ENCODE measurements at places on chromosomes 3 and 15.
A peak's percentile ranks its signal among the peaks of the same experiment; 100 is the strongest.

DNA sequence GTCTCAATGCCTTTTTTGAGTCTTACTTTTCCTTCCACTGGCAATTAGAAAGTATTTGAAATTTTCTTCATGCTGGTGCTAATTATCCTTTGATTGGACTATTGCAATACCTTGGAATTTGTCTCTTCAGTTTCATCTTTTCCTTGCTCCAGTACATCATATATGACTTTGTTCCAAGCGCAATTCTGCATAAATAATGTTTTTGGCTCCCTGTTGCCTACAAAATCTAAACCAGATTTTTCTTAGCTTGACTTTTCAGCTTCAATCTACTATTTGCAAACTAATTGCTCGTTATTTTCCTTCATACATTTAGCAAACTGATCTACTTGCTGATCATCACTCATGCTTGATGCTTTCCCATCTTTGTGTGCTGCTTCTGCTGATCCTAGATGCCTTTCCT is 230.8 kb upstream of the GPR149 start:
- DNase-seq, result no peak

- DNase-seq, result peak; percentile 29
These were observed 15.7 kb downstream of the KCNAB1 start for GRCh38 chr3:156135921-156136638.

- peak; percentile 52 for DNase-seq
These were observed 130.7 kb downstream of the EBLN2 start for GRCh38 chr3:73192036-73192738.

DNA sequence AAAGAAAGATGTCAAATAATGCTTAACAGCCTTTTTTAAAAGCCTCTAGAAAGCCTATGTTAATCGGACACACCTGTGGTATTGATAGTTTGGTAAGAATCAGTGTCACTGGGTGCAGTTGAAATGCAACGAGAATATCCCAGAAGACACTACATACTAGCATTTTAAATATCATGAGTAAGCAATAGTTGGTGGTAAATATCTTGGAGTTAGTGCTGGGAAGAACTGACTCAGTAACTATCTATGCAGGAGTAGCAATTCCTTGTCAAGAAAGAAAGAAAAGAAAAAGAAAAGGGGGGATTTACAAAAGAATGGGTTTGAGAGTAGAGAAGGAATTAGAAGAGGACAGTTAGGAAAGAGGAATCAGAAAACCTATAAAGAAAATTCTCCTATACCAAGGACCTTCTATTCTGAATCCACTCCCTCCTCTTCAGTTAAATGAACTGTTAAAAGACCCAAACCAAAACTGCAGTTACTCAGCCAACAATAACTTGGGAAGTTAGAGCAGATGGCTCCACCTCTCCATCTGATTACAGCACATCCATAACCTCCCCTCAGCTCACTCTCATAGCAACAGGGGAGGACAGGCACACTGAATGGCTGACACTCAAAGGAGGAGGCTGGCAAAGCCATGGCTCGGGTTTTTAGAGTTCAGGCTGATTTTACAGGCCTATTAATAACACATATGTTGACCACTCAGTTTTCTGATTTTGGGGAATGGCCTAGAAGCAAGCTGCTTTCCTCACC is 207.6 kb upstream of the MDFIC2 start:
- DNase-seq, result no peak

- no peak for DNase-seq
These were observed 30.9 kb downstream of the PML start for GRCh38 chr15:74025436-74025835.

DNA sequence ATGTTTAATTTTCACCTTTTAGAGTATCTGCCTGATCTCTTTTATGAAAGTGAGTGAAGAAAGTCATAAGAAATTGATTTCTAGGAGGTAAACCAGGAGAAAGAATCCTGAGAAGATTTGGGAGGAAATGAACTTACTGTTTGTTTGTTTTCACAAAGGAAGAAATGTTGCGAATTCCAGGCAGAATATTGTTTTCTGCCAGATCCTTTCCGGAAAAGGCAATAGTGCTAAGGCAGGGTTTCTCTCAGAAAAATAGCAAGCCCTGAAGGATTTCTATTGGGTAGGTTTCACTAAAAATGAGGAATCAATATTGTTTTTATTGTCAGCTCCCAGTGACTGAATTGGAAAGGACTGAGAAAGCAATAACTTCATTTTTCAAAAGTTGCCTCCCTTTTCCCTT is 85.7 kb upstream of the TGFBR2 start:
- DNase-seq, result no peak

DNA sequence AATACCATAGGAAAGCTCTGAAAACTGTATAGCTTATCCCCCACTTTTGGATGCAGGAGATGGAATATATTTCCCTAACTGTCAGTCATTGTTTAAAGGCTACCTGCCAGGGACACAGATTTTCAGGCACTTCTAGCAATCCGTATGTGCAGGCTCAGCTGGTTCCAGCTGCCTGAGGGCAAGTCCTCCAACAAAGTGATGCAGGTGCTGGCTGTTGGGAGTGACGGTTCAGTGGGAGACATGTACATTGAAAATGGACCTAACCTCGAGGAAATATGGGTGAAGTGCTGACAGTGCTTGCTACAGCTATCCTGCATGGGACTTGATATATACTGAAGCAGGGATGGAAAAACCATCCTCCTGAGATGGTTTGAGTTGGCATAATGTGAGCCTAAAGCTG is 153.1 kb upstream of the GAP43 start:
- DNase-seq, result no peak

- no peak for DNase-seq
These were observed 304.4 kb downstream of the FGF12 start for GRCh38 chr3:192422997-192423342.

- no peak for DNase-seq
These were observed 60.1 kb downstream of the RASGRF1 start for GRCh38 chr15:79030470-79030869.

DNA sequence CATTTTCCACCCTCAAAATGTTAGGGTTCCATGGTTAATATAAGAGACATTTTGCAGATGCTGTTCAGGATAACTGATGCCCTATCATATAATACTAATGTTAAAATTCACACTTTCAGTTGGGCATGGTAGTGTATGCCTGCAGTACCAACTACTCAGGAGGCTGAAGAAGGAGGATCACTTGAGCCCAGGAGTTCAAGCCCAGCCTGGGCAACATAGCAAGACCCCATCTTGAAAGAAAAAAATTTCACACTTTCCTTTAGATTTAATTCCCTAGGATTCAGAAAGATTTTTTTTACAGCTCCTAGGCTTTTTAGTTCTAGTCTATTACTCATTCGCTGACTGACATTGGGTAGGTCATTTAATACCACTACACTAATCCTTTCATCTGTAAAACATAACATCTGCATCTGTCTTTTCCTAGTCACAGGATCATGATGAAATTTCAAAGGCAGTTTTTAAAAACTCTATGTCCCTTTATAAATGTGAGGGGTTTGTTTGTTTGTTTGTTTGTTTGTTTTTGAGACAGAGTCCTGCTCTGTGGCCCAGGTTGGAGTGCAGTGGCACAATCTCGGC is 103.7 kb downstream of the MYO5A start:
- no peak for DNase-seq

DNA sequence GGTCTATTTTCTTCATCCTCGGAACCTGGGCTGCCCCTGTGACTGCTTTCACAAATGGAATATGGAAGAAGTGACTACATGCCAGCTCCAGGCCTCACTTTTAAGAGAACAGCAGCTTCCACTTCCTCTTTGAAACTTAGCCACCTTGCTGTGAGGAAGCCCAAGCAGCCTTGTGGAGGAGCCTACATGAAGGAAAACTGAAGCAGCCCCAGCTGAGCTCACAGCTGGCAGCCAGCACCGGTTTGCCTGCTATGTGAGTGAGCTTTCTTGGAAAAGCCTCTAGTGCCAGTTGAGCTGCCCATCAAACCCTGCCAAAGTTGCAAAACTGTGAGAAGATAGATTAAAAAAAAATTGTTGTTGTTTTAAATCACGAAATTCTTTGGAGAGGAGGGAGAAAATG is 498.0 kb upstream of the PROK2 start:
- DNase-seq, result no peak

GRCh38 chr15:70357453-70357852 is 259.7 kb upstream of the TLE3 start:
- no peak for DNase-seq

- DNase-seq, result no peak
These were observed 26.9 kb upstream of the MYO1E start for GRCh38 chr15:59399465-59400102.

GRCh38 chr3:32502946-32503286 is 264 bp upstream of the CMTM6 start:
- no peak for DNase-seq

GRCh38 chr3:133572158-133573053 is 1.1 kb upstream of the CDV3 start:
- no peak for DNase-seq

- no peak for DNase-seq
These were observed 361.2 kb downstream of the DIPK2A start for GRCh38 chr3:144332868-144333267.

DNA sequence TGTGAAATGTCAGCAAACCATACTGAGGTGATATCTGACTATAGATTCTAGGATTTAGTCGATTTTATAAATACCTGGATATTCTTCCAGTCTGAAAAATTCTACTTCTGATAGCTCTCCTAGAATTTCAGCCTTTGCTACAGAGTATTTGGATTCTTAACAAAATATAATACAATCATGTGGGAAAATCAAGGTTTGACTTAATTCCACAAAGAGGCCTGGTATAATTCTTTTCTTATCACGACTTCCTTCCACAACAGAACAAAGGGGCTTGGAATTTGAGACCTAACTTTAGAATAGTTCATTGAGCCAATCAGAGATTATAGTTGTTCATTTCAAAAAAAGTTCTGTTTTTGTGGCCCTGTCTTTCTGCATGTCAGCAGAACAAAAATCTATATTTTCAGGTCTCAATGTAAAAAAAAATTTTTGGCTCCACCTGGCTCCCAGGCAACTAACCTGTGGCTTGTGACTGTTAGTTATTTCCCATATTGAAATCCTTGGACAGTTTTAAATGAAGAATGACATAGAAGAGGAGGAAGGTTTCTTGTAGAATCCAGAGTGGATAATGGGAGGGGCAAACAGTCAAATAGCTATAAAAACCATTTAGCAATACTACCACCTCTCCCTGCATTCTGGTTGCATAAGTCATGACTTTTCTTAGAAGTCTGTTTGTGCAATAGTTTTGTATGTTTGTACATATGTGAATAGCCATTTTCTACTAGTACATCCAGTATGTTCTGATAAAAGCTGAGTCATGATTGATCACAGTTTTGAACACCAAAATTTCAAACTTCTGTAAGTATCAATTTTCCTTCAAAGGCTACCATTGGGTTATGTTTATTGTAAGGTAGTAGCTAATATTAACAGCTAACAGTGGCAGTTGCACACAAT is 4.0 kb downstream of the TM4SF1 start:
- no peak for DNase-seq

- no peak for DNase-seq
These were observed 19.8 kb upstream of the PFN2 start for GRCh38 chr3:149990423-149990948.

- DNase-seq, result no peak
These were observed 7.5 kb upstream of the ALCAM start for GRCh38 chr3:105359098-105359762.

GRCh38 chr3:124557433-124558232 is 172.6 kb upstream of the UMPS start:
- DNase-seq, result no peak

DNA sequence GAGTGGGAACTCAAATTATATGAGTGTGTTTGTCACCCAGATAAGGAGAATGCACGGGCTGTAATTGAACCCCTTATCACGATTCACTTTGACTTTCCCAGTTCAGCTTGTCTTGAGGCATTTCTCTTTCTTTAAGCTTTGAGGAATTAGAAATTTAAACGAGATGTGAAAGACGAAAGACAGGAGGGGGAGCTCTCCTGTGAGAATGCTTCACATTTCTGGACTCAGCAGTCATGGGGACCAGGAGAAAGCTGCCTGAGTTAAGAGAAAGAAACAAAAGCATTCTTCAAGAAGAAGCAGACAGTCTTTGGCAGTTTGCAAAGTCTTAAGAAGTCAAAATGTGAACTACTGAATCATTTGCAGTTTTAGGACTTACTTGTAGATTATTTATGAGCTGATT is 205.6 kb downstream of the NECTIN3 start:
- DNase-seq, result no peak

DNA sequence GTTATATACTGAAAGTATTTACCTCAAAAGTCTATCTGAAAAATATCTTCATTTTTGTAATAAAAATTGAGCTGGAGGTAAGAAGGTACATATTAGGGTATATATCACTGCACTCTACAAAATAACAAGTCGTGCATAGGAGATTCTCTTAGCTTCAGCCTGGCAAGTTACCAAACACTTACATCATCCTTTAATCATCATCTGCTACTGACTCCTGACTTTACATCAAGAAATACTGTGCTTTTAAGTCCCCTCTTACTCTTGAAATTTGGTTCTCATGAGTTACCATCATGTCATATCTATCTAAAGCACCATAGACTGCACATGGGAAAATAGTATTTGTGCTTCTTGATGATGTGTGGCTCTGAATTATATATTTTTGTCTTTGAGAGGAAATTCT is 50.8 kb downstream of the LYSMD4 start:
- DNase-seq, result no peak

DNA sequence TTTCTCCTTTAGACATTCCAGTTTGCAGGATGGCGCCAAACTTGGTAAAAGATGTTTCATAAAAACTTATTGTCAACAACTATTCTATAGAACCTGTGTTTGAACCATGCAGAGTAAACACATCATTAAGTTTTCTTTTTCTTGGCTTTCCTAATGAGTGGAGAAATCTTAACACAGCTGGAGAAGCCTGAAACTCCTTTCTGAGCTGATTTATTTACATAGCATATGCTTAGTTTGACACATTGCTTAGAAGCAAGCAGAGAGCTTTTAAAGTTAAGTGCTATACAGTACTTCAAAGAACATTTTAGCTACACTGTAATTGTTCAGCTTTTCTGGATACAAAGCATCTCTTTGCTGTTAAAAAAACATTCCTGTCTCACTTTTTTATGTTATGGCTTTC is 61.0 kb upstream of the PAQR5 start:
- no peak for DNase-seq

- DNase-seq, result no peak
These were observed 12.5 kb downstream of the LPP start for GRCh38 chr3:188166441-188166840.

DNA sequence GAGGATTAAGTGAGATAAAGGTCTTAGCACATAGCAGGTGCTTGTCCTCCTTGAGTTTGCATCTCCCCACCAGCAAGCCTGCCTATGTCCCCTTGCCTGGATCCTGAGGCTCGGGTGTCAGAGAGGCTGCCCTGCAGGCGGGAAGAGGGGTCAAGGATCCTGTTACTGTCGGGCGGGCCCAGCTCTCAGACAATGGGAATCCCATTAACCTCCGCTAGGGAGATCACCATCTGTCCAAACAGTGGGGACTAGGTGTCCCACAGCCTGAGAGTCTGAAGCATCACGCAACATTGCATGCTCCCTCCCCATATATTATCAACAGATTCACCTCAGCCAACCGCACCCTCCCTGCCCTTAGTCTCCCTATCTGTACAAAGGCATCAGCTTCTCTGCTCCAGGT is 151.4 kb downstream of the FBLN2 start:
- no peak for DNase-seq

Measured in HEK293T (cell line).